Upper lobe of right lung (tissue), 1 donor: ENCODE measurements at places on chromosomes 2 and 18. TPM values are rescaled to one million over a fixed set of nuclear protein-coding genes. Genes with fewer than 3 reads are reported as not detected.

The INPP5D gene
- 33.3 TPM for total RNA-seq

- no peaks in the 10 kb centered on the region for H3K36me3 ChIP-seq
- H3K4me1 ChIP-seq: no peaks in the 10 kb centered on the region
- H3K27ac ChIP-seq: no peak overlapping the region
- no peak overlapping the region for H3K4me3 ChIP-seq
- H3K27me3 ChIP-seq: no peaks in the 10 kb centered on the region
- no peak for DNase-seq
Observed at GRCh38 chr2:31933066-31933465, 77.7 kb downstream of the MEMO1 start.

DNA sequence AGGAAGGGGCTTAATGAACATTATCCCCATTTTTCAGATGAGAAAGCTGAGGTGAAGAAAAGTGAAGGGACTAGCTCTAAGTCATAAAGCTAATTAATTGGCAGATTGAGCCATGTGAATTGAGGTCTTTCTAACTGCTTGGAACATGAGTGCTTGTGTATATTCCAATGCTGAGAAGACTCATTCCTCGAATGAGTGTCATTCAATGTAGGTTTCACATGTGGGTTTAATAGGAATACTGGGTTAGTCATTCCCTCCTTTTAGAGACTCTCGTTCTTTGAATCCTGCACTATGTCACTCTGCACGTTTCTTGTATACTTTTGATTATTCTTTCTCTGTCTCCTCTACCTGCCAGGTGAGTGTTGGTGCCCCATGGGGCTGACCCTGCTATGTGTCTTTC is 218.2 kb downstream of the HRH4 start:
- no peaks in the 10 kb centered on the region for H3K36me3 ChIP-seq
- no peak overlapping the region for H3K27ac ChIP-seq
- H3K27me3 ChIP-seq: no peaks in the 10 kb centered on the region
- no peak overlapping the region for H3K4me3 ChIP-seq

DNA sequence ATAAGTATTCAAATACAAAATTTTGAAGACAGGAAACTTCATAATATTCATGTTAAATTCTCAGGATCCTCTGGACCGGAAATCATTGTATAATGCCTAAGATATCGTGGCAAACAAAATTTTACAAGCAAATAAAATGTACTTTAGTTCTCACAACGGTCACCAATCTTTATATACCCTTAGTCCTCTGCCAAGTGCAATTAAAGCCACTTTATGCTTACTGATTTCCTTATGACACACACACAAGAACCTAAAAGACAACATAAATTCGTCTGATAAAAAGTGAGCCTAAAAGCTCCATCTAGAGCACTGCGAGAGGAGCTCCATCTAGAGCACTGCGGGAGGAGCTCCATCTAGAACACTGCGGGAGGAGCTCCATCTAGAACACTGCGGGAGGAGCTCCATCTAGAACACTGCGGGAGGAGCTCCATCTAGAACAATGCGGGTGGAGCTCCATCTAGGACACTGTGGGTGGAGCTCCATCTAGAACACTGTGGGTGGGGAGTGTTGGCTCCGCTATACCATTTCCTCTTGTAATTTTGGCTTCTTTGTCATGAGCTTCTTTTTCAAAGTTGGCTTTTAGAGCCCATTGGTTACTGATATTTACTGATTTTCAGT is 15.9 kb downstream of the ATP8B1 start:
- DNase-seq: no peak
- no peaks in the 10 kb centered on the region for H3K36me3 ChIP-seq
- peaks cover 20% of the 10 kb centered on the region for H3K4me1 ChIP-seq
- no peak overlapping the region for H3K4me3 ChIP-seq

DNA sequence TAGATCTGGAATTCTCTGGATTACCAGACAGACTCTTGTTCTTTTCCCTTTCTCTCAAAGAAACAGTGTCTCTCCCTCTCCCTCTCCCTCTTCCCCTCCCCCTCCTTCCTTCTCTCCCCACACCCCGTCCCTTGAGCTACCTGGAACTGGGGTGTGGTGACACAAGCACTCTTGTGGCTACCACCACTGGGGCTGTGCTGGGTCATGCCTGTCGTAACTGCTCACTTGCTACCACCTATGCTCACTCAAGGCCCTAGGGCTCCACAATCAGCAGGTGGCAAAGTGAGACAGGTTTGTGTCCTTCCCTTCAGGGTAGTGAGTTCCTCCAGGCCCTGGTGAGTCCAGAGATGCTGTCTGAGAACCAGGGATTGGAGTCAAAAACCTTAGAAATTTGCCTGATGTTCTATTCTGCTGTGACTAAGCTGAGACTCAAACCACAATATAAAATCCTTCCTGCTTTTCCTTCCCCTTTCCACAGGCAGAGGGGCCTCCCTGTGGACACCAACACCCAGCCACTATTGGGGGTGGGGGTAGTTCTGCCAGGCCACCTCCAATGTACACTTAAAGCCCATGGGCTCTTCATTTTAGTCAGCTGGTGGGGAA is 70.8 kb downstream of the OXER1 start:
- no peak overlapping the region for H3K27ac ChIP-seq
- peaks cover 10% of the 10 kb centered on the region for H3K4me1 ChIP-seq
- no peak for DNase-seq
- no peaks in the 10 kb centered on the region for H3K27me3 ChIP-seq
